T-helper 1 cell (primary cell): ENCODE measurements at places on chromosomes 4 and X.

DNA sequence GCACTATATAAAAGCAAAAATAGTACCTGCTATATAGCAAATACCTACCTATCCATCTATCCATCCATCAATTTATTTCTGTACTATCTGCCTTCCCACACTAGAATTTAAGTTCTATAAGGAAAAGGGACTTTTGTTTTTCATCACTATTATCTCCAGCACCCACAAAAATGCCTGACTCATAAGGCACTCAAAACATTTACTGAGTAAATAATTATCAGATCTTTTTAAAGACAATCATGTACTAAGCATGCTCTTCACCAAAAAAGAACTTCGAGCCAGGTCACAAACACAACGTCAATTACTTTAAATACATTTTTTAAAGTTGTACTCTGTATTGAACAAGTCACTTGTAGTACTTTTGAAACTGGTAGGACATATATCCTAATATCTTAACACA lies 119.9 kb downstream of the FBXW7 start:
- DNase-seq, result no peak

DNA sequence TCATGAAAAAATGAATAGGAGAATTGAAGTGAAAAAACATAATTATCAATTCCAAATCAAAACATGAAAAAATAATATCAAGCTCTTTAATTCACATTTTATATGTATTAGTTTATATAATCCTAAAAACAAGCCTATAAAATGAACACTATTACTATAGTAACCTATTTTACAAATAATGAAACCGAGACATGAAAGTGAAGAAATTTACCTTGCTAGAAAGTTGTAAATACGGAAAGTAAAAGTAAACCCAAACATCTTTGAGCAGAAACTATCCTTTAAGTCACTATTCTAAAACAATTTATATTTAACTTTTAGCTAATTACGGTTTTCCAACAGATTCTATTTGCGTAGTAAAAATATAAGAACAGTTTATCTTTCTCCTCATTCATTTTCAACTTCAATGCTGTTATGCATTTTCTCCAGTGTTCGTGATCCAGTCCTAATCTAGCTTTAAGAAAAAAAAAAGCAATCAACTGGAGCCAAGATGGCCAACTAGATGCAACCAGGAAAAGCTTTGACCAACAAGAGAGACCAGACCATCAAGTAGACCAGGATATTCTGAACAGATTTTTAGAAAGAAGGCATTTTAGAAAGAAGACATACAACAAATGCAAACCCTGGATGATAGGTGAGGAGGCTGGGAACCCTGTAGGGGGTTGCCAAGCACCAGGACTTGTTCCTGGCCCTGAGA lies 67.0 kb downstream of the DDX53 start:
- DNase-seq, result no peak

DNA sequence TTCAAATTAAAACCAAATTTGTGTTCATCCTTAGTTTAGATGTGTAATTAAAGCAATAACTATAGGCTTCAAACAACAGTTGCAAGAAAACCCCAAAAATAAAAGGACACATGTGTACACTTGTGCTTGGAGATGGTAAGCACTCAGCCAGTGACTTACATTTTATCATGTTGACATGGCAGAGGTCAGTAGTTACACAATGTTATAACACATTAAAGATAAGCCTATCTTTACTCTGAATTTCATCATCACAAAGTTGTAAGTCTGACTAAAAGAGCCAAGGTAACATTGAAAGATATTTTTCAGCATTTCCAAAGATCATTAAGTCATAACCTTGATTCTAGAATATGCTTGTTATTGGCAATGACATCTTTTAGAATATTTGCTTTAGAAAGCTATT lies 98.5 kb upstream of the PNPLA4 start:
- no peak for DNase-seq

DNA sequence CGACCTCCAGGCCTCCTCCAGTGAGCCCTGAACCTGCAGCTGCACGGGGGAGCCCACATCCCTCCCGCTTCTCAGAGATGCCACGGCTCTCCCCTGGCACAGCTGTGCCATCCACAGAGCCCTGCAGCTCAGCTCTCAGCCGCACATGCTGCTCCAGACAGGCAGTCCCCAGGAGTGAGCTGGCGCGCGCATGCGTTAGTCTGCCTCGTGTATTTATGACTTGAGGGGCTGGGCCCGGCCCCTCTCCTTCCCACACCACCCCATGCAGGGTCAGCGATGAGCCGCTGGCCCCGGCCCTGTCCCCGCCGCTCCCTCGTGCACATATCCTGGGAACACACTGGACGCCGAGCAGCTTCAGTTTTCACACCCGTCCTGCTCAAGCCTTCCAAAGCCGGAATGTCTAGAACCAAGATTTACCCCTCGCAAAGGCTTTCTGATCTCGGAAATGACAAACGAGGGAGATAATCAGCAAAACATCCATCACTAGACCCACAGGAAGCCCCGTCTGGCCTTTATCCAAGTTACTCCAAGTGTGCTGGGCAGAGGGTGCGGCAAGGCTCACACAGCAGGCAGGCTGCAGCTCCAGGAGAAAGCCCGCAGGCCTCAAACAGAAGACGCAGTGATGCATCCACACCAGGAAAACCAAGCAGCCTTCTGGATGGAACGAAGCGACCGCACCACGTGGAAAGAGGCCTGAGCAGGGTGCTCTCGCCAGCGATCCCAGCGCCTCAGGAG lies 24.3 kb downstream of the GAK start:
- no peak for DNase-seq

- no peak for DNase-seq
Observed at GRCh38 chrX:8675006-8675630, 56.8 kb downstream of the ANOS1 start.

DNA sequence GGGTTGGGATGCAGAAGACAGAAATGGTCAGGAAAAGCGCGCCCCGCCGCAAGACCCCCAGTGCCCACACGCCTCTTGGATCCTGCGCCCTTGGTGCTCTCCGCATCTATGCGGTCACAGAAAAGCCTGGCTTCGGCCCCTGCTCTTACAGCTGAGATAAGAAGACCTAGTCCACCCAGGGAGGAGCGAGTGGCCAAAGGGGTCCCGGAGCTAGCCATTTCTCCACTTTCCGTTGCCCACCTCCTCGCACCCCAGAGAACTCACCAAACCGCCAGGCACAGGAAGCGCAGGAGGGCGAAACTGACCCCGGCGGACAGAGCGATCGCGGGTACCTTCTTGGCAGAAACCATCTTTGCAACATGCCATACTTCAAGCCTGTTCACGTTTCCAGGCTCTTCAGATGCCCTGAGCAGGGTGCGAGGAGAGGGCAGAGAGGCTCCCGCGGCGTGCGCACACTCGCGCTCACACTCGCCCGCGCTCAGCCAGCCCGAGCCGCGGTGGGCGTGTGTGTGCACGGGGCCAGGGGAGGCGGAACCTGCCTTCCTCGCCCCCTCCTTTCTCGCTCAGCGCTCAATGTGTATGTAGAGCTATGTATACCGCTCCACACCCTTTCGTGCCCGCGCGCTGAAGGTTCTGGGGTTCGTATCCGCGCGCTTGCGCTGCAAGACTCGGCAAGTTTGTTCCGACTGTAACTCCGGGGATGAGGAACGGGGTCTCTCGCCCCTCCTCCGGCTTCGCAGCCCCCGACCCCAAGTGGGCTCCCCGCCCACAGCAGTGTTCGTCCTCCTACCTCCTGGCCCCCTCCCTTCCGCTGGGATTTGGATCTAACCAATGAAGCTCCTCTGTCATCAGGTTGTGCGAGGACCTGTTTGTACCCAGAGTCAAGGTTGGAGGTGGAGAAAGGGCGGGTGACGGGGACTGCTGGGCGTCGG lies at the start of gene GABRA4:
GABRA4 (minus strand) TSS at position 507 of the 932 bp plus-strand sequence; CDS start at position 350, 157 bp downstream.
- no peak for DNase-seq

DNA sequence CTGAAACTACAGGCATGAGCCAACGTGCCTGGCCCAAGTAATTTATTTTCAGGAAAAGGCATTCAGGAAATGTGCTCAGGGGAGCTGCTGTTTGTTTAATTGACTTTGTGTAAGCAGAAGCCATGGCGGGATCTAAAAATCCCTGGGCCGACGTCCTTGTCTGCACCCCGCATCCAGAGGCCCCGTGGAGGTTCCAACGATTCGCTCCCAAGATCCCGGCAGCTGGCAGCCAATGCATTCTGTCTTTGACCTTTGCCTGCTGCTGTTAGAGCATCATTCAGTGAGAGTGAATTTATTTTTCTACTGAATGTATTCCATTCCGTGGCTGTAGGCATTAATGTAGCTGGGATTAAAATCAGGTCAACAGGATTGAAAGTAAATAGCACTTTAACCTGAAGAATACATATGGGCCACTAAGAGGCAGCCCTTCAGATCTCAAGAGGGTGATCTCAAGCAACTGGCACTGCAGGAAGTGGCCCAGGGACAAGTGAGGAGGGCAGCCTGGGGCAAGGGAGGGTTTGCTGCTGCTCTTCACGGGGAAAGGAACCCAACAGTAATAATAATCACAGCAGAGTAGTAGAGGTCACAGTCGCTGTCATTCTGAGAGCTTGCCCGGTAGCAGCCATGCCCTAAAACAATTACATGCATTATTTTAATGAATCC lies 75.2 kb downstream of the PSAPL1 start:
- DNase-seq, result no peak

DNA sequence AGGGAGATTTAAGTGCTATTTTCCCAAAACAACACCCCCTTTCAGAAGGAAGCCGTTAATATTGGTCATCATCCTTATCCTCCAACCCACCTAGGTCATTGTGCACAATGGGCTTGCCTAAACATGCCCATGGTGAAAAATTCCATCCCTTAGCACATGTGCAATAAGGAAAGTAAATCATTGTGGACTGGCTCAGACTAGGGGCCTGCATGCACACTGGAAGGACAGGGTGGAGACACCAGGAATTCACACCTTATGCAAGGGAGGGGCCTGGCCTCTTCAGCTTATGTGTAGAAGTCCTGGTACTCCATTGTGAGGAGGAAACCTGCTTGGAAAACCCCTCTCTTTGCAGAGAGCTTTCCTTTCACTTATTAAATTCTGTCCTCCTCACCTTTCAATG lies 311.4 kb upstream of the NDST4 start:
- no peak for DNase-seq

- no peak for DNase-seq
Observed at GRCh38 chrX:22542641-22543040, 269.9 kb downstream of the CBLL2 start.

DNA sequence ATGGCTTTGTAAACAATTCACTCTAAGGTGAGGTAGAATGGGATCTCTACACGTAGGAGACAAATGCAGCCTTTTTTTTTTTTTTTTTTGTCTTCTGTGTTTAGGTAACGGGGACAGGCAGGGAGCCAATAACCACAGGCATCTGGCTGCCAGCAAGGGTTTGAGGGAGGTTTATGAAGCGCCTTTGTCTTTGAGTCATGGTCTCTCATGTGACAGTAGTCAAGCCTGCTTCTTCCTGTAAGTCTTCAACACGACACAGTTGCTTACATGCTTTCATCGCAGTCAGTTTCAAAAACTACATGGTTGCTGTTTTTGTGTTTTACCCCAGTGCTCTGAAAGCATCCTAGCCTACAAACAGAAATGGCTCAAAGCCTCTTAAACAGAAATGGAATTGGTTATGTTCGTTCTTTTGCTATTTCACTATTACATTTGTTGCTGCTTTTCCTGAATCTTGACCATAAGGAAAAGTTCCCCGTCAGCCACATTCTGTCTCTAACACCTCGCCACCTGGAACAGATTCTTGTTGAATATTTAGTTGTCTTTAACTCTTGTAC lies 127.8 kb upstream of the METTL14 start:
- no peak for DNase-seq

GRCh38 chrX:39856472-39857121 lies 241.2 kb downstream of the BCOR start:
- DNase-seq, result no peak

DNA sequence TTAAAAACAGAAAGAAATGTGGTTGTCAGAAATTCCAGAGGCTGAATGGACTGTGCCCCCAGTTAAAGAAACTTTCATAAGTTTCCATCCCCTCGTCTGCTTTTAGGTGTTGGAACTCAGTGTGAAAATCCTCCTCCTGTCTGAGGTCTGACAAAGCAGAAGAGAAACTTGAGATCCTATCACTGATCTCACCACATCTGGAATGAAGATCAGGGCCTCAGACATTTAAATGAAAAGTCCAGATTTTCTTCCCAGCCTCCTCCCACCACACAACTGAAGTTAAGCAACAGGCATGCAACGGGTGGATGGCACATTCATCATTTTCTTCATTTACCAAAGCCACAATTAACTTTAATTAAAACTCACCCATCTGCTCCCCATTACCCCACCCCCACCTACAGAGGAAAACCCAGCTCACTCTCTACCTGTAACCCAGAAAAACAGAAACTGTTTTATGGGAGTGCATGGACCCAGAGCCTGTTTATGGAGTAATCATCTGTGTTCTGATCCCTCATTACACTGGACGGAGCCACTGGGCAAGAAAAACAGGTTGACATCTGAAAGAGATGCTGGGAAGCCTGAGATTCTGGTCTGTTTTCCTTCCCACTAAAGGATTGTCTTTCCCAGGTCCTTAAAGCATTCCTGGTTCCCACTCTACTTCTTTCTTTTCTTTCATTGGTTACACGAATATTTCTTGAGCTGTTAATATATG lies 58.1 kb upstream of the HOPX start:
- no peak for DNase-seq

- no peak for DNase-seq
Observed at GRCh38 chr4:5469151-5469775, 239.1 kb downstream of the EVC2 start.

- DNase-seq, result no peak
Observed at GRCh38 chr4:1615786-1616556, 68.1 kb downstream of the FAM53A start.

DNA sequence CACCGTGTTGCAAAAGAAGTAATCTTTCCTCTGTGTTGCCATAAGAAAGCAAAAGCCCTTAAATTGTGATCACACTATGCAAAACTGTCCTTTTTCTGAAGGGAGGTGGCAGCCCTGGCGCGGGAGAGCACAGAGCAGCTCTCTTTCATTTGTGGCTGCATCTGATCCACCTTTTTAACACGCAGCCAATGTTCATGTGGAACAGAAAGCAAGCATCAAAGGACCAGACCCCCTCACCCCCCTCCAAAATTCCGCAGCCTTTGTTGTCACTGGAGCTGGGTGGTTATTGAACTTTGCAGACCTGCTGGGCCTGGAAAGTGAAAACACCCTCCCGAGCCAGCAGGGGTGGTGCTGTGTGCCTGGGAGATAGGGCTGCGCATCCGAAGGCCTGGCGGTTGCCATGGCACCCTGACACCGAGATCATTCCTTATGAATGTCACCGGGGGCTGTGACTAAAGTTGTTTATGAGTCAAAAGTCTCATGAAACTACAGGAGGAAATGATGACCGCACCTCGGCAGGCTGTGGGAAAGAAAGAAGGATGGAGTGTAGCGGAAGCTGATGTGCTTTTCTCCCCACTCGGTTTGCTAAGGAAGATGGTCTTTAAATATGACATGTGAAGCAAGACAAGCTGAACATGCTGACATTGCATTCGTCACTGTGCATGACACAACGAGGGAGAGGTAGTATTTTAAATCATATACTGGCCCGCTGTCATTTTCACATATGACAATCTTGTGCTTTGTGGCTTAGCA lies 367.4 kb downstream of the UNC5C start:
- no peak for DNase-seq

GRCh38 chr4:166481055-166481454 lies 608.0 kb downstream of the TLL1 start:
- no peak for DNase-seq

GRCh38 chr4:111323916-111324315 lies 701.0 kb upstream of the PITX2 start:
- DNase-seq, result no peak
